ENCODE measurements at places on chromosomes 1 and 21.

- no peak for DNase-seq
Measured at GRCh38 chr1:18924221-18924691, 21.9 kb upstream of the ALDH4A1 start.

- DNase-seq = no peak
Measured at GRCh38 chr1:99606306-99606705, 39.6 kb upstream of the PALMD start.

GRCh38 chr1:21297975-21298374, 7.7 kb upstream of the ECE1 start:
- peak; percentile 47 for DNase-seq

DNA sequence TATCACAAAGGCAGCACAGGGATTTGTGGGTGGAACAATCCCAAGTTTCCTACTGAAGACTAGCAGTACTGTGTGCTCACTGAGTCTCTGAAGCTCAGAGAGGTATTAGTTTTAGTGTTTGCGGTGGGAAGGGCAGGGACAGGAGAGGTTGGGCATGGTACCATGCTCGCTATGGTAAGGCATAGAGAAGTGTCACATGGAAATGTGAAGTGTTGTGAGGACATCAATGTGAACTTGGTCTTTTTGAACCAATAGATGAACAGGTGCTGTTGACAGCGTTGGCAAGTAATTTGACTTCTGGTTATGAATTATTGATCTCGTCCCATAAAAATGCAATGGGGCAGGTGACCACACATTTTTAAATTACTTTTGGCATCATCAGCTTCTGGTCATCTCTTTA, 55.8 kb upstream of the ADAMTS1 start:
- no peak for DNase-seq

GRCh38 chr1:165114022-165114888, 242.3 kb downstream of the LMX1A start:
- peak; percentile 61 for DNase-seq

DNA sequence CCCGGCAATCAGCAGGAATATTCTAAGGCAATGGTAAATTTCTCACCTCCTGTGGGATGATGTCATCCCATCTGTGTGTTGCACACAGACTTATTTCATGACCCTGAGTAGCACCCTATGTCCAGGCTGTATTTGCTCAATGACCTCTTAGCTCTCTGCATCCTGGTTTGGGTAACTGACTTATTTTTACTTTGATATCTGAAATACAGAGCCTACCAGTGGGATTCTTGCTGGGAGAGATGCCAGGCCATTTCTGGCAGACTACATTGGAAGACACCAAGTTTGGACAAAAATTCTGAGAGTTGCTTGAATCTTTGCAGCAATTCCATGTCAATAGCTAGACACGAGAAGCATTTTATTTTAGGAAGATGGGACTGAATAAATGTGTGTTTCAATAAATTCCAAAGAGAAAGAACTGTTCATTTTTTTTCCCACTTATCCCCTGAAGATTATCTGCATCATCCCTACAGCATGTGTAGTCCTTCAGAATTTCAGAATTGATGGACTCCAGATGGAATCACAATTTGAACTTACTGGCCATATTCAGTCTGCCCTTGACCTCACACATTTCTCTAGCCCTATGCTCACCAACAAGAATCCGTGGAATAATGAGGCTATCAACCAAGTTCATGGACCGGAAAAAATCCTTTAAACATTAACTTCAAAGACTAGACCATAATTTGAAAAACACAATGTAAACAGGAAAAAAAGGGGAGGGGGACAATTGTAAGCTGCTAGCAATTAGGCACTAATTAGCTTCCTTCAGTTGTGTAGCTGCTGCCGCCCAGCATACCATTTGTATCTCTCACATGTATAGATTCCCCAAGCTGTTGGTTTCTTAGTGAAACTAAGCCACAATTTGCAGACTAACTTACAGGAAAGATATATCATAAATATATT, 226.5 kb downstream of the HMCN1 start:
- no peak for DNase-seq

DNA sequence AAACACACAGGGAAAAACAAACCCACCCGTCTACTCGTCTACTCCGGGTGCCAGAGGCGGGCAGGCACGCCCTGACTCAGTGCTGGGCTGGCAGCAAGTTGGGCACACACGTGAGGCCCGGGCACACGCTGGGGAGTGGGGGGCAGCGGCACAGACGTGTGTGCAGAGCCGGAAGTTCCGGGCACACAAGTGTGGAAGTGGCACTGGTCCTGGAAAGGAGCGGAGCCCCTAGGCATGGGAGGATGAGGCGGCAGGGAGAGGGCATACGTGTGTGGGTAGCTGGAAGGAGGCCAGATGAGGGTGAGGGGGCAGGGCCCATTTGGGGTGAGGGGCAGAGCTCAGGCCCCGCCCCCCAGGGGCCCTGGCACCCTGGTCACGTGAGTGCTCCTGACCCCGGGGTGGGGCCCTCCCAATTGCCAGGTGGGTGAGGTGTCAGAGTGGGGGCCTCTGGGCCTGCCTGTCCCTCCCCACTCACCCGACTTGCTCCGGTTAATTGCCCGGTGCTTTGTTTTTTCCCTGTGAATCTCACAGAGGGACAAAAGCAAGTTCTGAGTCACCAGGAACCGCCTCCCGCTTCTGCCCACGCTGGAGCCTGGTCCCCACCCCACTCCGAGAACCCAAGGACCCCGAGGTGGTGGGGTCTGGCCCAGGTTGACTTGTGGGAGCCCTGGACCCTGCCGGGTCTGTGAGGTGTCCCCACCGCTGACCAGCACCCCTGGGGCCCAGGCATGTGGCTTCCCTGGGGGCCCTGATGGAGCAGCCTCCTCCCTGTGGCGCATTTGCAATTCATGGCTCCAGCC, 104.8 kb upstream of the CASZ1 start:
- no peak for DNase-seq

GRCh38 chr21:17139696-17140095, 373.1 kb upstream of the CXADR start:
- no peak for DNase-seq

DNA sequence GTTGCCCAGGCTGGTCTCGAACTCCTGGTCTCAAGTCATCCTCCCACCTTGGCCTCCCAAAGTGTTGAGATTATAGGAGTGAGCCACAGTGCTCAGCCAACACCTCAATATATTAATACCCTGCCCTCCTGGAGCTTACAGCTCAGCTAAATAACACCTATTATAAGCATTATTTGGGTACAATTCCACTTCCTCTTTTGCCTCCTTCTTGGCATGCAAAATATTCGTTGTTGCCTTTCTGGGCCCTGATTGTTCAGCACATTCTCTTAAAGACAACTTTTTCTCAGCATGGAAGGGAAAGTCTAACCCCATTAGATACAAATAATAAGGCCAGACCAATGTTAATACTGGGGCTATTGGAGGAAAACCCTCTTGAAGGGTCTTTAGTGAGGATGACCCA, 2.8 kb downstream of the PAQR7 start:
- DNase-seq = no peak

GRCh38 chr1:25795946-25796810, 3.8 kb upstream of the SELENON start:
- no peak for DNase-seq

- DNase-seq = no peak
Measured at GRCh38 chr21:16211339-16212303, 481.8 kb downstream of the USP25 start.

DNA sequence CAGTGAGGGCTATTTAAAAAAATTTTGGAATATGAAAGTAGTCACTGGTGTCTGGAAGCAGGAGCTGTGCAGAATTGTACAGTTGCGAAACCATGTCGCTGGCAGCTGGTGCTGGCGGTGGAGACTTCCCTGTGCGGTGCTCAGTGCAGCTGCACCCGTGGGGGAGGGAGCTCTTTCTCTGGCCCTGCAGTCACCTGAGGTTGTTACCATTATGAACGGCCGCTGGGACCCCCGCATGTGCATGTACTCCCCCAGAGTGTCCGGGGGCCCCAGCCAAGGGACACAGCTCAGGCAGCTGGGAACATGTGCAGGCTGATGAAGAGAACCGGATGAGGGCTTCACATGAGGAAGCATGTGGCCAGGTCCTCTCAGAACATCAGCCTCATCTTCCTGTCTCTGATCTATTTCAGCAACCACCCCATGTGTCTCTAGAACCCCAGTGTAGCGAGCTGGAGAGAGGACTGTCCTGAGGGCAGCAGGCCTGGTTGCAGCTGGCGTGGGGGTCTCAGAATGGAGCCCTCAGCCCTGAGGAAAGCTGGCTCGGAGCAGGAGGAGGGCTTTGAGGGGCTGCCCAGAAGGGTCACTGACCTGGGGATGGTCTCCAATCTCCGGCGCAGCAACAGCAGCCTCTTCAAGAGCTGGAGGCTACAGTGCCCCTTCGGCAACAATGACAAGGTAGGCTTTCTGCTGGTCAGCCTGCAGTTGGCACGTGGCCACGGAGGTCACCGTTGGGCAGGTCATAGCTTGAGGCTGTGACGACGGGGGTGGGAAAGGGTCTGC, at the start of gene TRPM2:
Gene TRPM2 (plus strand): TSS at position 431 of the 780 bp plus-strand sequence. CDS start 80 bp downstream, at position 511.
- DNase-seq = peak; percentile 87

- DNase-seq = no peak
Measured at GRCh38 chr1:20184997-20185833, 681 bp upstream of the UBXN10 start.

DNA sequence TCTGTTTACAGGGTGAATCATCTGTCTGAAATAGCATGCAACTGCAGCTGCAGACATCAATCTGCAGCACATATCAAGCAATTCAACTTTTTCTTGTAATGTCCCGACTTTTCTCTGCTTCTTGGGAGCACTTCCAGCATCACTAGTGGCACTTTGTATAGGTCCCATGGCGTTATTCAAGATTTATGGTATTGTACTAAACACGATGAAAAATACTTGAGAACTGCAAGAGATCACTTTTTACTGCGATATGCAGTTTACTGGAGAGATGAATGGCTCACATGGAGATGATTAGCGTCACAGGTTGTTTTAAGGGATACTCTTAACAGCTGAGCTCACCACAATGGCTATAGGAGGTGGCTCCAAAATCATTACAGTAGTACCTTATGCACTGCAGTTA, 7.2 kb upstream of the SCMH1 start:
- DNase-seq = no peak

DNA sequence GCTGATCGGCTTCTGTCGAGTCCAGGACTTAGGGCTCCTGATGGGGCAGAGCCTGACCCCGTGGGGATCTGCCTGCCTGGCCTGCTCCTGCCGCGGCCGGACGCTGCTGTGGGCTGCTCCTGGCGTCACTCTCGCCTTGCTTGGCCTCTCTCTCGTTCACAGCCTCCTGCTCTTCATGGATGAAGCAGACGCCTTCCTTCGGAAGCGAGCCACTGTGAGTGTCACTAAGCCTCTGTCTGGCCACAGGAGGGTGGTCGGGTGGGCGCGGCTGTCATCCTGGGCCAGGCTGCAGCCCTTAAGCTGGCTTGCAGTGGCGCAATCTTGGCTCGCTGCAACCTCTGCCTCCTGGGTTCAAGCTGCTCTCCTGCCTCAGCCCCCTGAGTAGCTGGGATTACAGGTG, 16.1 kb downstream of the ATAD3B start:
- no peak for DNase-seq

DNA sequence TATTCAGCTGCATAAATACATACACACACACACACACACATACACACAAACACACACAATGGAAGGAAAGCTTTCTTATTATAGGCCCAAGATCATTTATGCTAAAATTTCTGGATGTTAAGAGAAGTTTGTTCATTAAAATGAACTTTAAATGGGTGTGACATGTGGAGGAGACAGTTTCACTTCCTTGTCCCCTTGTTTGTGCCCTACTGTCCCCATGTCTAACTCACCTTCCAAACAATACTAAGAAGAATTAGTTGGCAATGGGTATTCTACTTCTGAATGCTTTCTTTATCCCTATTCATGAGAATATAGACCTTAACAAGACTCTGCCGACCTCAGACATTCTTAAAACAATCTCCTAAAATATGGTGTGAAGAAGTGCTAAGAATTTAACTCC, 63.5 kb upstream of the NRIP1 start:
- DNase-seq = no peak

DNA sequence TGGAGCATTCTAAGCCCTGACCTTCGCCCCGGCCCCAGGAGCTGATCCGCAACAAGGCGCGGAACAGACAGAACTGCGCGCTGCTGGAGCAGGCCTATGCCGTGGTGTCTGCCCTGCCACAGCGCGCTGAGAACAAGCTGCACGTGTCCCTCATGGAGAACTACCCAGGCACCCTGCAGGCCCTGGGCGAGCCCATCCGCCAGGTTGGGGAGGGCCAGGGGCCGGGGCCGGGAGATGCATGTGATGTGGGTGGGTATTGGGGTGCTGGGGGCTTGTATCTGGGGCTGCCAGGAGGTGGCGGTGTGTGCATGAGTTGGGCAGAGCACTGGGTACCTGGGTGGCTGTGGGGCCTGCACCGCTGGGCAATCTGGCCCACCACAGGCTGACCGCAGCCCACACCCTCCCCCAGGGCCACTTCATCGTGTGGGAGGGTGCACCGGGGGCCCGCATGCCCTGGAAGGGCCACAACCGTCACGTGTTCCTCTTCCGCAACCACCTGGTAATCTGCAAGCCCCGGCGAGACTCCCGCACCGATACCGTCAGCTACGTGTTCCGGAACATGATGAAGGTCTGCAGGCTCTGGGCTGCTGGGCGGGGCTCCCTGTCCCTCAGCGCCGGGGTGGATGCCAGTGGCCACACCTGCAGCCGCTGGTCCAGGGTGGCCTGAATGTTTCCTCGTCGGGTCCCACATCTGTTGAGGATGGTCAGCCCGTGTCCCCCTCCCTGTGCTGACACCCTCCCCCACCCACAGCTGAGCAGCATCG, 65.8 kb downstream of the TRIM11 start:
- DNase-seq = no peak

DNA sequence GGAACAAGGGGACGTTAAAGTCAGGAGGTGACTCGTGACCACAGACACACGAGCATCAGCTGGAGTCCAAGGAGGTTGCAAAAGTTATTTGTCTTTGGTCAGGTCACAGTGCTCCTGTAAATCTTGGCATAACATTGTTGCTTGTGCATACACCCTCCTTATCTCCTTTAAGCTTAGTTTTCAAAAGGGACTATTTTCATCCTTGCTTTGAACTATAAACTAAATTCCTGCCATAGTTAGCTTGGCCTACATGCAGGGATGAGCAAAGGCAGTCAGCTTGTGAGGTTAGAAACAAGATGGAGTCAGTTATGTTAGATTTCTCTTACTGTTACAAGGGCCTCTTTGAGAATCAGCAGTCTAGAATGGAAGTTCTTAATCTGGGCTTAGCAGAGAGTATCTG, 28.0 kb upstream of the FASLG start:
- DNase-seq = no peak

DNA sequence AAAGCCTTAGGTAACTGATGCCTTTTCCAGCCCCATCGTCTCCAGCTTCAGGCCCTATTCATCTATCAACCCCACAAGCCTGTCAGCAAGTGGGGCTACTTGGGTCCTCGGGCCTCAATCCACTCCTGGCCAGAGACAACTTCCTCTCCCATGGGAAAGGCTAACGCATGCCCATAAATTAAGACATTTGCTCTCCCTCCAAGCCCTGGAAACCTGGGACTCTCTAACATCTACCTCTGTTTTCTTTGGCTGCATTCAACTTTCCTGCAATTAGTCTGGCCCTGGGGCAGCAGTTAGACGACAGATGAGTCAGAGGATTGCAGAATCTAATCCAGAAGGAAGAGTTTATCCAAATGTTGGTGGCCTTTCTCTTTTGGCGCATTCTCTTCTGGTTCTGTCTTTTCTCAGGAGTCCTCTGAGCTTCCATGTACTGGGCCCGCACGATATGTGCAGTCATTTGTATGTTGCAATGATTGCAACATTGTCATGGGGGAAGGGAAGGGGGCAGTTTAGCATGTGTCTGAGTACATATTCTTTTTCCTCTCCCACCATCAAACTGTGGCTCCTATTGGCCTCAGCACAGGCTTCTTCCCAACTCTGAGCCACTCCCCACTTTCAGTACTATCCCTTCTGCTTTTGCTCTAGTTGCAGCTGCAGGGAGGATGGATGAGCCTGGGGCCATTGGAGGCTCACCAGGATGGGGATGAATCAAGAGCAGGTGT, 54.4 kb downstream of the NAV1 start:
- peak; percentile 65 for DNase-seq

Measured in suppressor macrophage treated with lipopolysaccharide for 1 hour (primary cell).